GM23248 (cell line): ENCODE measurements at places on chromosomes 7 and 10. TPM values are rescaled to one million over a fixed set of nuclear protein-coding genes. Genes with fewer than 3 reads are reported as not detected.
A peak's percentile ranks its signal among the peaks of the same experiment; 100 is the strongest.

Gene CTAGE4
- polyA plus RNA-seq, result 0.35 and 1.0 TPM in 2 replicates

- no peaks in the 10 kb centered on the region for H3K36me3 ChIP-seq
- H3K4me1 ChIP-seq, result no peaks in the 10 kb centered on the region
- no peak overlapping the region for H3K4me3 ChIP-seq
- H3K27me3 ChIP-seq, result no peaks in the 10 kb centered on the region
These were observed 35.5 kb downstream of the GPR141 start for GRCh38 chr7:37719077-37719476.

GRCh38 chr7:23105086-23105643, 420 bp upstream of the KLHL7 start:
- peak overlapping the region; percentile 95 for H3K4me3 ChIP-seq
- DNase-seq, result peak; percentile 35
- no peaks in the 10 kb centered on the region for H3K27me3 ChIP-seq
- no peak overlapping the region for H3K27ac ChIP-seq

GRCh38 chr7:54699715-54700114, 59.3 kb downstream of the SEC61G start:
- H3K27ac ChIP-seq, result no peak overlapping the region
- 0 out of 2 replicates have a peak, but pooled peaks cover 11% of the 10 kb centered on the region for H3K27me3 ChIP-seq
- no peak for DNase-seq
- H3K4me3 ChIP-seq, result no peak overlapping the region
- no peaks in the 10 kb centered on the region for H3K4me1 ChIP-seq

GRCh38 chr7:12089951-12090756, 120.9 kb upstream of the TMEM106B start:
- no peak overlapping the region for H3K27ac ChIP-seq
- no peak for DNase-seq
- H3K4me3 ChIP-seq, result no peak overlapping the region
- no peaks in the 10 kb centered on the region for H3K36me3 ChIP-seq
- no peaks in the 10 kb centered on the region for H3K27me3 ChIP-seq

DNA sequence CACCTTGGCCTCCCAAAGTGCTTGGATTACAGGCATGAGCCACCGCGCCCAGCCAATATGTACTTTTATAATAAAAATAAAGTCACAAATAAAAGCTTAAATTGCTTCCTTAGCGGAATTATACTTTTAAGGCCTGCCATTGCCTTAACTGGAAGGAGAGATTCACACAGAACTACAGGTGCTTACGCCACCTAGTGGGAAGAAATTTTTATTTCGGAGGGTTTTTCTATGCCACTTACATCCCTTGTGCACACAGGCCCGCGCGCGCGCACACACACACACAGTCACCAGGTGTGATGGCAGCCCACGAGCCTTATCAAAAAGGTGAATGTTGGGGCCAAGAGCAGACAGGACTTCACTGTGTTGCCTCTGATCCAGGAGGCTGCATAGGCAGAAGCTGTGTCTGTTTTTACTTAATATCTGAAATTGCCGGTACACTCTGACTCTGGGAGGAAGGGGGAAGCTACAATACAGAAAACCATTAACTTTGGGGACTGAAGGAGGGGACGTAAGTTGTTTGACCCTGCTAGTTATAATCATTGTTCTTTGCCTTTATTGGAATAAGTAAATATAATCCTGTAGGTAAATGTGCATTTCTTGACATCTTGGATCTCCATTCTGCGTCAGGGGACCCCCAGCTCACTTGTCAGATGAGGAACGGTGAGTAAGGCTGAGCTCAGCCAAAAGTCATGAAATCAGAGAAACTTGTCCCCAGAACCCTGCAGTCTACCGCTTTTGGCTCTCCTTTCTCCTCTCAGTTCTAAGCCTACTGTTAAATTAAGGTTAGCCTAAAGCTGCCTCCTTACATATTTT, 87.1 kb downstream of the SLC16A9 start:
- peak; percentile 60 for DNase-seq
- H3K27me3 ChIP-seq, result 0 out of 2 replicates have a peak, but pooled peaks cover 3% of the 10 kb centered on the region
- H3K4me1 ChIP-seq, result no peaks in the 10 kb centered on the region
- H3K4me3 ChIP-seq, result no peak overlapping the region
